DND-41 (cell line): ENCODE measurements at places on chromosomes 13 and 19.

GRCh38 chr13:74409551-74409950, 275.3 kb upstream of the KLF12 start:
- DNase-seq: no peak

GRCh38 chr13:98420554-98421175, 156.2 kb downstream of the STK24 start:
- DNase-seq: no peak

DNA sequence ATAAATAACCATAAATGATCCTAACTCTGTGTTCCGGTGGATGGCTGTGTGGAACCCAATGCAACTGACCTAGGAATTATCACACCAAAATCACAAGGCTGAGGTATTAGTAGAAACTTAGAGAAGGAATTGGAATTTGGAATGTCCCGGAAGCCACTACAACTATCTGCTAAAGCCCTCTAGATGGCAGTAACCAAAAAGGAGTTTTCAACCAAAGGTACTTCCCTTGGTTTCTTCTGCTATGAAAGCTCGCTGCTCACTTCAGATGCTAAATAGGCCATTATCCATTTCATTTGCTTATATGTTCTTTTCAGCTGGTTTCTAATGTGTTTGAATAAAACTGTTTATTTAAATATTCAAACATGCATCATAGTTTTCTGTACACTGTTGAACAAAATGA, 1589.1 kb upstream of the SPRY2 start:
- DNase-seq: no peak

GRCh38 chr19:23762548-23762883, 3.8 kb upstream of the ZNF681 start:
- DNase-seq: no peak

DNA sequence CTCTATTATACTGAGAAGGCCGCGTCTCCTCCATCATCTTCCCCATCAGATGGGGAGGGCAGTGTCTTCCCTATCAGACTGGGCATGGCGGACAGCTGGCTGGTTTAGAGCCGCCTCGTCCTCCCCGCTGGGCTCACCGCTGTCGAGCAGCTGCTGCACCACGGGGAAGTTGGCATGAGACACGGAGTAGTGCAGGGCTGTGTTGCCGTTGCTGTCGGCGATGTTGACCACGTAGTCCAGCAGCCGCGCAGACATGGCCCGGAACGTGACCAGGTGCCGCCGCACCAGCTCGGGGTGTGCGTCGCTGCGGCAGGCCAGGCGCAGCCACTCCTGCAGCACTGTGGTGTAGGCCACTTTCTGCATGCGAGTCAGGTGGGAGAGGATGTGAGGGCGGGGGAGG, 18.8 kb upstream of the SPC24 start:
- DNase-seq: no peak
